Stimulated activated CD8-positive, alpha-beta memory T cell treated with anti-CD3 and anti-CD28 coated beads, Interleukin-4, amount 100 ng/mL, for 1 hour (primary cell): ENCODE measurements at places on chromosomes 16 and 17.

GRCh38 chr16:22804893-22805292 is 9.1 kb upstream of the HS3ST2 start:
- DNase-seq = no peak

- no peak for DNase-seq
Observed at GRCh38 chr17:28883967-28884702, 13.4 kb downstream of the FLOT2 start.

DNA sequence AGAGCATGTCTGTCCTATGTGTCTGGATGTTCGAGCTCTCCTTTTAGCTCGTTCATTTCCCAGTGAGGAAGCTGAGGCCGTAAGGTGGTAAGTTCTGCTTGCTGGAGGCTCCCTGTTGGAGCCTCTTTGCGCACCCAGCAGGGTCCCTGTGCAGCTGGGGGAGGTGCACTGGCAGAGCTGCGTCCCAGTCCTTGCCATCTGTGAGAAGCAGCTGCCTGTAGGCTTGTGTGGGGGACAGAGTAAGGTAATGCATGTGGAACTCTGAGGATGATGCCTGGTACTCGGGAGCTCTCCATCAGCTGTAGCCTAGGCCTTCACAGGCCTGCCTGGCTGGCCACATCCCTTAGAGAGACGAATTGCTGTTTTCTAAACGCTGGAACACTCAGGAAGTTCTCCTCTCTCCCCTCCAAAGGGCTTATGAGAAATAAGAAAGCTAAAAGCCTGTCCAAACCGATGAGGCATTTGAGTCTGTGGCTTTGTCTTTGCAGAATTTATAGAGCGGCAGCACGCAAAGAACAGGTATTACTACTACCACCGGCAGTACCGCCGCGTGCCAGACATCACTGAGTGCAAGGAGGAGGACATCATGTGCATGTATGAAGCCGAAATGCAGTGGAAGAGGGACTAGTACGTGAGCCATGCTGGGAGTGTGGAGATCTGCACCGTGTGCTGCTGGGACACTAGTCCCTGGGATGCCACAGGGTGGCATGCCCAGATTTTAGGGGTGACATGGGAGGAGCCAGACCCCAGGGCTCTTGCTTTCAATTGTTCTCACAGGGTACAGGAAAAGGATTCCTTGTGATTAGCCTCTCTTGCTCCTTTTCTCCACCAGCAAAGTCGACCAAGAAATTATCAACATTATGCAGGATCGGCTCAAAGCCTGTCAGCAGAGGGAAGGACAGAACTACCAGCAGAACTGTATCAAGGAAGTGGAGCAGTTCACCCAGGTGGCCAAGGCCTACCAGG is 1.6 kb downstream of the NDUFB10 start:
- no peak for DNase-seq

DNA sequence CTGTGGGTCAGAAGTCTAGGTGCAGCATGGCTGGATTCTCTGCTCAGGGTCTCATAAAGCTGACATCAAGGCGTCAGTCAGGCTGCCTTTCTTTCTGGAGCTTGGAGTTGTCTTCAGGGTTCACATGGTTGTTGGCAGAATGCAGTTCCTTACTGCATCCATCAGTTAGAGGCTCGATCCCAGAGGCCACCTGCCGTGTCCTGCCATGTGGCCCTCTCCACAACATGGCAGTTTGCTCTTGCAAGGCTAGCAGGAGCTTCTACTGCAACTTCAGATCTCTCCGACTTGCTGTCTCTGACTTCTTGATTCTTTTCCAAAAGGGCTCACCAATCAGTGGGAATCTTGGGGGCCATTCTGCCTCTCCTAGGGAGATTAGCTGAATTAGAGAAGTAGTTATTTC is 11.9 kb downstream of the PITPNC1 start:
- DNase-seq = no peak

- DNase-seq = no peak
Observed at GRCh38 chr16:72956124-72957064, 91.5 kb downstream of the ZFHX3 start.
